ENCODE measurements at places on chromosomes 13 and 19.

DNA sequence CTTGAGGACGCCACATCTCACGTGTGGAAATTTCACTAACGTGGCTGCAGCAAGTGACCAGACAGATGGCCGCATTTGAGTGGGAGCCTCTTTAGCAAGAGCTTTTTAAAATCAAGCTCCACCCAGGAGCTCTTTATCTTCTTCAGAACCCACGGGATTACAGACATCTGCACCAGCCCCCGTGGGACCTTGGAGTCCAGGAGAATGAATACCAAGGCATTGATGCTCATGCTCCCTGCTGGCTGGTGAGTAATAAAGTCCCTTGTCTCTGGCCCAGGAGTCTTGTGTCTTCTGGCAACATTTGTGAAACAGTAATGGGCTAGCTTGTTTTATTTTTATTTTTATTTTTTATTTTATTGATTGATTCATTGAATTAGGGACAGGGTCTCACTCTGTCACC, 64.4 kb downstream of the TRPM4 start:
- no peak for DNase-seq

GRCh38 chr13:33174931-33175330, 110.6 kb downstream of the STARD13 start:
- DNase-seq: no peak

DNA sequence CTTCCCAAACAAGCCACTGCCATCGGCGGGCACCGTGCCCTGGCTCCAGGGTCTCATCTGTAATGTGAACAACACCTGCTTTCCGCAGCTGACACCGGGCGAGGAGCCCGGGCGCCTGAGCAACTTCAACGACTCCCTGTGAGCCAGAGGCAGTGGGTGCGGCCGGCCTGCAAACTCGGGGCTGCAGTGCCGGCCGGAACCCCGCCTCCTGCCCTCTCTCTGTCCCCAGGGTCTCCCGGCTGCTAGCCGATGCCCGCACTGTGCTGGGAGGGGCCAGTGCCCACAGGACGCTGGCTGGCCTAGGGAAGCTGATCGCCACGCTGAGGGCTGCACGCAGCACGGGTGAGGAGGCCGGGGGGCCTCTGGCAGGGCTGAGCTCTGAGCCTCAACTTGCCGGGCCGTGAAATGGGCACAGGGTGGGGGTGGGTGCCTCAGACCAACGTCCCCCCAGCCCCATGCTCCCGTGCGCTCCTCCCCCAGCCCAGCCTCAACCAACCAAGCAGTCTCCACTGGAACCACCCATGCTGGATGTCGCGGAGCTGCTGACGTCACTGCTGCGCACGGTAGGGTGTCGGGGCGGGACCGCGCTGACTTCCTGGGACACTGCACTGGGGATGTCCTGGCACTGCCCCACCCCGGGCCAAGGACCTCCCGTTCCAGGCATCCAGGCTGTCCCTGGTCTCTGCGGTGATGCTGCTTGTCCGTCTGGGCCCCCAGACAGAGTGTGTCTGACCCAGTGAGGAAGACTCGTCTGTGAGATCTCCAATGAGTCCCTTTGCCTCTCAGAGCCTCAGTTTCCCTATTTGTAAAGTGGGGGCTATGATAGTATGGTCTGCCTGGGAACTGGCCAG, 2.2 kb downstream of the ABCA7 start:
- no peak for DNase-seq

DNA sequence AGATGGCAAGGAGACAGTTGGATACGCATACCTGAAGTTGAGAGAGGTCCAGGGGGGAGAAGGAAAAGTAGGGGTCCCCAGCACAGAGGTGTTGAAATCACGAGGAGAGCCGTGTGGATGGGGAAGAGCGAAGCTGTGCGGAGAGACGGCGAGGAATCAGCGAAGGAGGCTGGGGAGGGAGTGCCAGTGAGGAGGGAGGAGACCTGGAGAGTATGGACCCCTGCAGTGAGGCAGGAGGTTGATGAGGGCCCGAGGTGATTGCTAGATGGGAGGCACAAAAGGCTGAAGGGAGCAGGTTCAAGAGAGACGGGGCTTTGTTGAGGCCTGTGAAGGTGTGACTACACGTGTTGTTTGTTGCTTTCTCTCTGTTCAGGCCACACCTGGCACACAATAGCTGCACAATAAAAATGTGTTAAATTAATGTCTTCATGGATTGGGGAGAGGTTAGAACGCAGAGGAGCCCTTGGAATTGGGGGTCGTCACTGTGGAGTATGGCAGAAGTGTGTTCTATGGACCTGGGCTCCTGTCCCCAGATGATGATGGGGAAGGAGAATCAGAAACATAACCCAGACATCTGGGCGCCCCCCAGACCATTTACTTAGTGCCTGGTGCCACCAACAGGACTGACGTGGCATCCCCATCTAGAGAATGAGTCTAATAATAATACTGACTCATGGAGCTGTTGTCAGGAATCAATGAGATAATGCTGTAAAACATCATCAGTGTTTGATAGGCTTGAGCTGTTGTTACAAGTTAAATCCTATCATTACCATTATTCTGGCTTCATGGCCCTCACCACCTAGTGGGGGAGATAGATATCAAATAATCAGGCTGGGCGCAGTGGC, 137.5 kb downstream of the SIPA1L3 start:
- DNase-seq: no peak

DNA sequence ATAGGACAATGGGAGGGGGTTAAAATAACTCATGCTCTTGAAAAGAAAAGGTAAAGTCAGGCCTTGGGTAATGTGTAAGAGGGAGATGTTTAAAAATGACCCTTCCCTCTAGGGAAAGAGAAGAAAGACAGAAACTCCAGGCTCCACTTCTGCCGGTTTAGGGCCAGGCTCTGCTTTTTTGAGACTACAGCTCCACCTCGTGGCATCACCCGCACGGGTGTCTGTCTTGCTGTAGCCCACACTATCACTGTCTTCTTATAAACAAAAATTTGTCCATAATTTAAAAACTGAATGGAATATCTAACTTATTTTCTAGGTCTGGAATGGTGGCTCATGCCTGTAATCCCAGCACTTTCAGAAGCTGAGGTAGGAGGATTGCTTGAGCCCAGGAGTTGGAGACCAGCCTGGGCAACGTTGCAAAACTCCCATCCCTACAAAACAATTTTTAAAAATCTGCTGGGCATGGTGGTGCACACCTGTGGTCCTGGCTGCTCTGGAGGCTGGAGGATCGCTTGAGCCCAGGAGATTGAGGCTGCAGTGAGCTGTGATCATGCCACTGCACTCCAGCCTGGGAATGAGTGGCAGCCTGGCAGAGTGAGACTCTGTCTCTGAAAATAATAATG, 65.1 kb upstream of the GTF3A start:
- DNase-seq: no peak

DNA sequence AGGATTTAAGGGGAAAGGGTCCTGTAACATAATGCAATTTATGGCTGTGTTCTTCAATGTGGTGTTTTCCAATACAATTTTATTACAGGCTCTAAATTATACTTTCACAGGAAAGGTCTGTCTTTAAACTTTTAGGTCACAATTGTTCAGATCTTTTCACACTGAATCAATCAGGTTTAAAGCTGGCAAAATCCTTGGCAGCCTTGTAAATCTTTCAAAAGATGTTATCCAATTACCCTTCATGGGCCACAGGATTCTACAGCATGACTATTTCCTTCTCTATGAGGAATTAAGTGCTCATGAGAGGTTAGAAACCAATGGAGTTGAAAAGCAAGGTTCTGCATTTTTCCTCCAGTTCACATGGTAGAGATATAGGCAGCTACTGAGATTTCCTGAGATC, 211.5 kb upstream of the MIR17HG start:
- no peak for DNase-seq

DNA sequence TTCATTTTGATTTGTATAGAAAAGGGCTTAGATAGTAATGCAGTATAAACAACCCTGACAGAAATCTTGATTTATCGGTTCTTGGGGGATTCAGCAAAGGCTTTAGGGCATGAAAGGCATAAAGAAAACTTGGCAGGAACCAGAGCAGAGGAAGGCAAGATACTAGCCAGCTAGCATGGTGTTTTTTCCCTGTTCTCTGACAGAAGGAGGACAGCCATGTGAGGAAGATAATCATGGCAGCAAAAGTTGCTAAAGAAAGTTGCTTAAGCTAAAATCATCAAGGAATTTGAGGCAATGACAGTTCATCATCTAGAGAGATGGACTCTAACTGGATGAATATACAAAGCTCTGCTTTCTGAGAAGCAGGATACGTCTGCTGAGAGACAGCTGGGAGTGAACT, 294.1 kb downstream of the KCNRG start:
- DNase-seq: no peak

DNA sequence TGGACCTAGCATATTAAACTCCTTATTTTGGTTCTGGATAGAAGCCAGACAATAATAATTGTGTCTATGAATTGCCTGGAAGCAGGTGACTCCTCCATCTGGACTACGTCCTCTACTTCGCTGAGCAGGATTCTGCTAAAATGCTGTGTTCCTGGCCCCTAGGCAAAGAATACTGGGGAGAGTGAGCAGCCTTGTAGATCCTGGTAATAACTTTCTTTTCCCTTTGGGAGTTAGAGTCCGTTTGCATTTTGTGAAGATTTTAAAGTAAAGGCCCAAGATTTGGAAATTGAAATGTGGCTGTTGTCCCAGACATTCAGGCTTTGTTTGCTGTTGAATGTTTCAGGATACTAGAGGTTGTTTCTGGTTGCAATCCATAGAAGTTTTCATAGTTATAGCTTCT, 511.9 kb upstream of the KLF12 start:
- DNase-seq: no peak
